Stimulated activated CD4-positive, alpha-beta T cell treated with anti-CD3 and anti-CD28 coated beads, Interleukin-15, amount 100 ng/mL, for 24 hours (primary cell): ENCODE measurements at places on chromosomes 2 and 18.

DNA sequence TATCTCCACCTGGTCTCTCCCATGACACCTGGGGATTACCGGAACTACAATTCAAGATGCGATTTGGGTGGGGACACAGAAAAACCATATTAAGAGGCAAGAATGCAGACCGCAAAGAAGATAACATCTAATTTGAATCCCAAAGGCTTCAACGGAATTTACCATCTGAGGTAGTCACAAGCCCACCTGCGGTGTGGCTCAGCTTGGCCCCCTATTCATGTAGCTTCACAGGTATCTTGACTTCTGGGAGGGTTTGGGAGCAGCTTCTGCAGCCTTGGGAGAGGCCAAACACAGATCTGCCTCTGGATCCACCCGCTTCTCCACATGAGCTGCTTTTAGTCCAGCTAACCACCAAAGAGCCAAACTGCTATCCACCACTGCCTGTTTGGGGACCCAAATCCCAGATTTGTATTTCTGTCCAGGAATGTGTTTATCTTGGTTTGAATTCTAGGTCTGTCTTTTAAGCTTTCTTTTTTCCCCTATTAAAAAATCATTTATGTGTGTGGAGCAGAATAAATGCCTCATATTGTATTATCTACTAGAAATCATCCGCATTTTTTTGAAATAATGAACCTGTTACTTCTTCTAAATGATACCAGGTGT, 247.6 kb downstream of the DLGAP1 start:
- no peak for DNase-seq

GRCh38 chr2:207444756-207445155, 85.0 kb upstream of the CREB1 start:
- DNase-seq: no peak

GRCh38 chr2:187554011-187554703, at the start of gene TFPI:
TSS of gene TFPI (minus strand) at chr2:187554435. CDS start at chr2:187503768, 50,667 bp downstream.
- DNase-seq: no peak

DNA sequence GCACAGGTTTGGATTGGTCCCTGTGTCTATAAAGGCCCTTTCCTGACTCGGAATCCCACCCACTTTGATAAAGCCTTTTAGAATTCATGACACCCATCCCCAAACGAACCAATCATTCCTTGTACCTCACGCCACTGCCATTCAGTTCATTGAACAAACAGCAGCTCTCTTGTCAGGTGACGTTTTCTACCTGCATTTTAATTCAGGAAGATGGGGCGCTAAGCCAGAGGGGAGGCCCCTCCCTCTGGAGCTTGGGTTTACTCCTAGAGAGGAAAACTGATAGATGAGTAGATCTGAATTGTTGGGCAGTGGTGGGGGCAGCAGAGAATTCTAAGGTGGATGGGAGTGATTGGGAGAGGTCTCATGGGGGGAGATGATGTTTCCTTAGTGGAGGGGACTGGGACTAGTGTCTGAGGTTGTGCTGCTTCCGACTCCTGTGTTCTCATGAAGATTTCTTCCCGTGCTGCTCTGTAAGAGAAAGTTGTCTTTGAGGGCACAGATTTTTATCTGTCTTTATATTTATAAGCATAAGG, 9.6 kb downstream of the RRM2 start:
- DNase-seq: no peak

GRCh38 chr2:236677368-236677767, 107.7 kb downstream of the ACKR3 start:
- no peak for DNase-seq

DNA sequence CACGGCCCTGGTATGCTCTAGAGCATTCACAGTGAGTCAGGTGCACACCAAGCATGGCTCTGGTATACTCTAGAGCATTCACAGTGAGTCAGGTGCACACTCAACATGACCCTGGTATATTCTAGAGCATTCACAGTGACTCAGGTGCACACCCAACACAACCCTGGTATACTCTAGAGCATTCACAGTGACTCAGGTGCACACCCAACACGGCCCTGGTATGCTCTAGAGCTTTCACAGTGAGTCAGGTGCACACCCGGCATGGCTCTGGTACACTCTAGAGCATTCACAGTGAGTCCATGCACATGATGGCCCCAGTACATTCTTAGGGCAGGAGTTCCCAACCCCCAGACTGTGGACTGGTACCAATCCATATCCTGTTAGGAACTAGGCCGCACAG, 158.1 kb downstream of the EIPR1 start:
- no peak for DNase-seq

DNA sequence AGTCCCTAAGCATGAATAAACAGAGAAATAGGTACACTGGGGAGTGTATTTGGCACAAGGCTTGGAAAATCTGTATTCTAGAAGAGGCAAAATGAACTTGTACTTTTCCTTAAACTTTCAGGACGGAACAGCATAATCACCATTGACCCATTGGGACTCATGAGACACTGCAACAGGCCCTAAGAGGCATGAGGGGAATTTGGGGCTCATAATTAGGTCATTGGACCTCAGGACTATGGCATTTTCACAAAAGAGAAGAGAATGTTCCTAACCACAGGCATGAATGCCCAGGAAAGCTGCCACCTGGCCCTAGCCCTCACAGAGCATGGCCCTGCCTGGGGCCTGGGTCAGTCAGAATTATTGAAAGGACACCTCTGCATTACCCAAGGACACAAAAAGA, 67.9 kb upstream of the PIK3C3 start:
- no peak for DNase-seq

GRCh38 chr18:48894799-48895346, 55.9 kb downstream of the SMAD7 start:
- no peak for DNase-seq

DNA sequence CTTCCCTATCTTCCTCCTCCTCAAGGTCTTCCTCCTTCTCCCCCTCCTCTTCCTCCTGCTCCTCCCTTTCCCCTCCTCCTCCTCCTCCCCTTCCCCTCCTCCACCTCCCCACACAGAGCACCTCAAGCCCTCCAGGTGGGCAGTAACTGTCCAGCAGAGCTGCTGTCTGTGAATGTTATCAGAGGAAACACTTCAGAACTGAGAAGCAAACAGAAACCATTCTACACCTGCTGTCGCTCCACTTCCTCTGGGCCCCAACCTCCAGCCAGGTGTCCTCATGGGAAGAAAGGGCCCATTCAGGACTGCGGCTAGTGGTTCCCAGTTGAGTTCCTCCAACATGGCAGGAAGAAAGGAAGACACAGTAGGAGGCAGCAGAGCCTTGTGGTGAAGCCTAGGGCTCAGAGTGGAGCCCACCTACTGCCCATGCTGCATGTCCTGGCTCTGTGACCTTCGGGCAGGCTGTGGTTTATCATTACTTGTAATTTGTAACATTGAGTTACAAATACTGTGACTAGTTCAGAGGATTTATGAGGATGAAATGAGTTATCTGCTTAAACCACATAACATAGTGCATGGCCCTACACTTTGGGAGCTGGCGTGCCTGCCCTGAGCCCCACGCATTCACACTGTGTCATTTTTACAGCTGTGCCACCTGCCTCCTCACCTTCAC, 165.9 kb upstream of the ID2 start:
- peak; percentile 40 for DNase-seq

DNA sequence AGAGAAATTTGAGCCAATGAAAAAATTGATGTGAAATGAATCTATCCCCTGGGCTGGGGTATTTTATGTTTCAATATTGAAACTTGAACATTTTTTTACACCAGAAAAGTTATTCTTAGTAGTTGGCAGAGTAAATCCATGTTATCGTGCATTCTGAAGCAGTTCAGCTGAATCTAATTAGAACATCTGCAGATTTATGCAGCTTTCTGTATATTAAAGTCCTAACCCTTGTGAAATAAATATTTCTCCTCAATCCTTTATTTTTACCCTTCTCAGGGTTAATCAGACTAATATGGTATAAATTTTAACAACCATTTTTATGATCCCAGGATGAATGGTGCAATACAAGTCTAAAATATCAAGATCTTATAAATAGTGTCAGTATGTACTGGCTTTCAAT, 69.5 kb downstream of the CDH20 start:
- no peak for DNase-seq

GRCh38 chr2:207161247-207162123, 4.3 kb downstream of the KLF7 start:
- no peak for DNase-seq

DNA sequence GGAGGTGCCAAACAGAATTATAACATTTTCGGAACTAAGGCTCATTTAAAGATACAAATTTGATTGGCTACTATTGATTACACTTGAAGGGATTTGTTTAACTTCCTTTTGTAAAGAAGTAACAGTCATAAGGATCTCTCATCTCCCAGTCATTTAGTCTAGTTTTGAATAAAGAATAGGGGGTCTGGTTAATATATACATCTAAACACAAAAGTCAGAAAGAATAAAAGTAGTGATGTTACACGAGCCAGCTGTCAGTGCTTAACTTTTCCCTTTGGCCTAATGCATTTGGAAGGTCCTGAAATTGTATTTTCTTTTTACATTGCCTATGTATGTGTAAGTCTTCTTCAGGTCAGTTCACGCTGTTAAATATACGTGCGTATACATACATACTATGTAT, 8.1 kb downstream of the SEPTIN2 start:
- no peak for DNase-seq

DNA sequence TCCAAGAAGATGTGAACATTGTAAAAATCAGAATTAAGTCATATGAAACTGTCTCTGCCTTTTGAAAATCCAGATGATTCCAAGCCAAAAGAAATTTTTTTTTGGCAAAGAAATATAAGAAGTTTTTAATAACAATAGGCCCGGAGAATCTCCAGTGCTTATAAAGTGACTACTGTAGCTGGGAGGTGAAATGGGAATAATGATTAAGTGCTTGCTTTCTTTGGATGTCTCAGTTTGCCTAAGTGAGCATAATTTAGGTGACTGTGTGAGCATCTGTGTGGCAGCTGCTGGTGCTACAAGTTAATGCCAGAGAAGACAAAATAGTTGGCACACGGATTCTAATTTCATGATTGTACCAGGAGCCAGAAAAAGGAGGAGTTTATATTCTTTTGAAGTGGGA, 185.0 kb downstream of the LTBP1 start:
- no peak for DNase-seq

DNA sequence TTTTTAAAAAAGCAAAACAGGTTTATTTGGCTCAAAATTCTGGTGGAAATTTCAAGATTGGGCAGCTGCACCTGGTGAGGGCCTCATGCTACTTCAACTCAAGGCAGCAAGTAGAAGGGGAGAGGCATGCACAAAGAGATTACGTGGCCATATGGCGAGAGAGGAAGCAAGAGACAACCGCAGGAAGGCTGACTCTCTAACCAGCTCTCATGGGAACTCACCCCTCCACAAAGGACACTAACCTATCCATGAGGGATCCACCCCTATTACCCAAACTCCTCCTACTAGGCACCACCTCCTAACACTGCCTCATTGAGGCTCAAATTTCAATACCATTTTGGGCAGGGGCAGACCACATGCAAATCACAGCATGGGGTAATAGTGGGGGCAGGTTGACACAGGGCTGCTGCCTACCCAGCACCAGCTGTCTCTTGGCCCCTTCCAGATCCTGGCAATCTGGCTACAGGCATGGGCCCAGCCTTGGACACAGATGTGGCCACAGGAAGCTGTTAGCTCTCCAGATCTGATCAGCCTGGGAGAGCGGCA, 2.0 kb upstream of the CAPN10 start:
- no peak for DNase-seq

GRCh38 chr18:78571831-78572347, 407.7 kb upstream of the SALL3 start:
- no peak for DNase-seq

GRCh38 chr2:174731546-174731945, 32.7 kb downstream of the CHRNA1 start:
- DNase-seq: no peak

GRCh38 chr18:76444446-76445105, 50.5 kb downstream of the ZNF516 start:
- no peak for DNase-seq
